ENCODE measurements at places on chromosomes 11 and 22.

DNA sequence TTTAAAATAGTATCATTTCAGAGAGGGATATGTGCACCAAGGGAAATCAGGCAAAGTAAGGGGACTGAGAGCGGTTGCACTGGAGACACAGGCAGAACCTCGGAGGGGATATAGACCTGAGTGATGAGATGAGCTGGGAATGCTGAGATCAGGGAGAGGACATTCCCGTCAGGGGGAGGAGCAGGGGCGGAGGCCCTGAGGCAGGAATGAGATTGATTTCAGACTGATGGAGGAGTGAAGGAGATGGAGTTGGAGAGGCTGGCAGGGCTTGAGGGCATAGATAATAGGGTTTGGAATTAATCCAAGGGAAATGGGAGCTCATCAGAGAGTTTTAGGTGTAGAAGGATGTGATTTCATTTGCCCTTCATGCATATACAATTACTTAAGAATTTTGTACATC lies 13.2 kb downstream of the CD6 start:
- no peak for DNase-seq

DNA sequence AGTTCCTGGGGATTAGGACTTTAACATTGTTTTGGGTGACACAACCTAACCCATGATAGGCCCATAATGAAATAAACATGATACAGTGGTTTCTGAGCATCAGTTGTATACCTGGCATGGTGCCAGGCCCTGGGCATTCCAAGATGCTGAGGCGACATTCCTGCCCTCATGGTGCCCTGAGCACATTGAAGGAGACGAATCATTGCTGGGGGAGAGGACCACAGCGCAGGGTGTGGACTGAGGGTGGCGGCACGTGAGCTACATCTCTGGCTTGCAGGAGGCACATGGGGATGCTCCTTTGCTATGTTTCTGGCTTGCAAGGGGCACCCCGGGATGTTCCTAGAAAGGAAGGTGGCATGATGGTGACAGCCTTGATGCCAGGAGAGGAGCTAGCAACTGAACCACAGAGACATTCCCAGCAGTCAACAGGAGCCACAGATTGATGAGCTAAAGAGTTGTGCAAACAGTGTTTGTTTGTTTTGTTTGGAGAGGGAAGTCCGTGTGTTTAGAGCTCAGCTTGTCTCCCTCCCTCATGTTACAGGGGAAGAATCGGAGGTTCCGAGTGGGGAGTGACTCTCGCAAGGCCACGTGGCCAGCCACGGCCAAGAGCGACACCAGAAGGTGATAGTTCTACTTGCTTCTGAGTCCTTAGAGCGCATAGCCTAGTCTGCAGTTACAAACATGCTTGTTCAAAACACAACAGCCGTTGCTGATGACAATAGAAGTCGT lies 106.4 kb downstream of the MIAT start:
- DNase-seq, result peak; percentile 79

DNA sequence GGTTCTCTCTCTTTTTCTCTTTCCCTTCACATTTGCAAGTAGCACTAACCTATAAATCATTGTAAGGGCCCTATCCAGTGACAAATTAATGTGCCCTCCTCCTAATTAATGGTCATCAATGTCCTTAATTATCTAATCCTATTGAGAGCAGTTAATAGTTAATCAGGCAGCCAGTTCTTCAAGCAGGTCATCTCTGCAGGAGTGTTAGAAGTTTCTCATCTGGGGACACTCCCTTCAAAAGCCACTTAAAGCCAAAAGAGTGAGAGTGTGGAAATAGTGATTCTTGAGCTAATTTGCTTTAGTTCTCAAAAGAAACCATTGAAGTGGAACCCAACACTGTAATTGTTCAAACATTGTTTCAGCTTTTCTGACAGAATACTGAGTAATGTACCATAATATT lies 141.6 kb downstream of the ELP4 start:
- no peak for DNase-seq

- DNase-seq, result no peak
Measured at GRCh38 chr11:46535688-46536087, 58.1 kb downstream of the AMBRA1 start.

- DNase-seq, result peak; percentile 78
Measured at GRCh38 chr22:41403532-41404318, 22.0 kb downstream of the TEF start.

- DNase-seq, result peak; percentile 89
Measured at GRCh38 chr11:58524232-58525036, 16.5 kb upstream of the OR5B21 start.

GRCh38 chr22:49838771-49839717 lies 11.4 kb upstream of the BRD1 start:
- no peak for DNase-seq

GRCh38 chr11:125286486-125286885 lies 121.9 kb downstream of the PKNOX2 start:
- no peak for DNase-seq

- DNase-seq, result no peak
Measured at GRCh38 chr11:67627441-67627811, 2.3 kb downstream of the NUDT8 start.

DNA sequence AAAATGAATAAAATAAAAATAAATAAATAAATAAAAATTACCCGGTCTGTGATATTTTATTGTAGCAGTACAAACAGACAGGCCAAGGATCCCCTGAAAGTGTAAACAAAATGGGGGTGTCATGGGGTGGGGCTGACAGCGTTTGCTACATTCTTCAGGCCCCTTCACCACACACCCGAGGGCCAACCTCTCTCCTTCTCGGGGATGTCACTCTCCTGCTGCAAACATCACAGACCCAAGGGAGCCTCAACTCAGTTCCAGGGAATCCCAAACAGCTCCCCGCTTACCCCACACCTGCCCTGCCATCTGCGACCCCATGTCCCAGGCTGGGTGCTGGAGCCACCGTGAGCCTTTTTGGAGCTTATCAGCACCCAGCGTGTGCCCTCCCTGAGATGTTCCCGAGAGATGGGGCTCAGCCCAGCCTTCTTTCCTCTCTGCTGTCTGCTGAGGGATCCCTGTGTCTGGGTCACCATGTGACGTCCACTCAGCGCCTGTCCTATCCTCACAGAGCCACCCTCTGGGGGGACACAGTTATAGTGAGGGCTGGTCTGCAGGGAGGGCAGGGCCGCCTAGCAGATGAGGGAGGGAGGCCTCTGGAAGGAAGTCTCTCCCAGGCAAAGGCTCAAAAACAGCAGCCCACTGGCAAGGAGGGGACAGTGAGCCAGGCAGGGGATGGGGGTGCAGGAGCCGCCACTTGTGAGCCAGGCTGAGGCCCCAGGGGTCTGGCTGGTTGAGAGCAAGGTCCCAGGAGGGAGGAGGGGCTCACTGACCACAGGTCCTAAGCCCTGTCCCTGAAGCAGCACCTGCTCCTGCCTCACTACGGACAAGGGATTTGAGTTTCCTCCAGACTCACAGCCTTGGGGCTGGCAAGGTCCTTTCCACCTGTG lies 1041.6 kb downstream of the BRD1 start:
- DNase-seq, result no peak

DNA sequence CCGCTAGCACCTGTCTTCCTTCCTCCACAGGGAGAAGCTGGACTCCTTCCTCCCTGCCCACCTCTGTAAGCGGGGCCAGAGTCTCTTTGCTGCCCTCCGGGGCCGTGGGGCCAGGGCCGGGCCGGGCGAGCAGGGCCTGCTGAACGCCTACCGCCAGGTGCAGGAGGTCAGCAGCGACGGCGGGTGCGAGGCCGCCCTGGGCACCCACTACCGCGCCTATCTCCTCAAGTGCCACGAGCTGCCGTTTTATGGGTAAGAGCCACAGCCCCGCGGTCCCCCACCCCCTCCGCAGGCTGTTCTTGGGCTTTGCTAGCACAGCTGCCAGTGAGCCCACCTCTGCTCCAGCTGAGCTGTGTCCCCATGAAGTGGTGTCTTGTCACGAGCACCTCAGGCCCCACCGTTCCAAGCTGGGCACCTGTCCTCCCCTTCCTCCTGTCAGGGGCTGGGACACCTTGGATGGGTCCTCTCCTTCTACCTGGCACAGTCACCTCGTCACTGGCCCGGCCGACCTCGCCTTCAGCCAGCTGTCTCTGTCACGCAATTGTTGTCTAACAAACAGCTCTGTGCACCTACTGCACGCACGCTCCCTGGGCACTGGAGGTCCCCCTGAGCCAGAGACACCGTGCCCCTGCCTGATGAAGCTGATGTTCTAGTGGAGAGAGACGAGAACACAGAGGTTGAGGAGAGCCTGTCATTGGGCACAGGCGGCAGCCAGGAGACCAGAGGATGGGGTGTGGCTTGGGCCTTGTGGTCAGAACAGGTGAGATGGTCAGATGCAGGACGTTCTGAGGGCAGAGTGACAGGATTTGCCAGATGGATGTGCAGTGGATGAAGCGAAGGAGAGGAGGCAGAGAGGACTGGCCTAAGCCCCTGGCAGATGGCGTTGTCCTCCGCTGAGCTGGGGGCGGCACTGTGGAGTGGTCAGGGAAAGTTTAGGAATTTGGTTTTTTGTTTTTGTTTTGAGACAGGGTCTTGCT lies 10.6 kb downstream of the FRMD8 start:
- no peak for DNase-seq

GRCh38 chr11:33413301-33413700 lies 156.1 kb downstream of the HIPK3 start:
- no peak for DNase-seq

DNA sequence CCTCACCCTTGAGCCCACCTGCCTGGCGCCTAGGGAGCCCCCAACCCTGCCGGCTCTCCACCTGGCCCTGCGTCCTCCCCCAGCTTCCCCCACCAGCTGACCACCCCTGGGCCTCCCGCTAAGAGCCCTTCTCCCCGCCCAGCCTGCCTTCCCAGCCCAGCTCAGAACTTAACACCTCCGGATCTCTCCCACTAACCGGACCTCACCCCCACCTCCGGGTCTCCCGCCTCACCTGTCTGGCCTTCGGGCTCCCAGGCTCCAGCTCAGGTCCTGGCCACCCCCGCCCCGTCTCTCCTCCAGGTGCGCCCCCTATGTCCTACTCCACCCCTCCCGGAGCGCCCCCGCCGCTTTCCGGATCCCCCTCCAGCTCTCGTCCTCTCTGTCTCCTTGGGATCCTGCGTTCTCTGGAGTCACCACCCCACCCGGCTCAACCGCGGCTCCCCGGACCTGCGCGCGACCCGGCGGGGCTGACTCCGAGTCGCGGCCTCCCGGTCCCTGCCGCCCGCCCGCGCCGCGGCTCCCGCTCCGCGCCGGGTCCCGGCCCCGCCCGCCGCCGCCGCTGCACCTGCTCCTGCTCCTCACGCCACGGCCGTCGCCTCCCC lies at the start of gene KCNJ11:
TSS of gene KCNJ11 (minus strand) at position 51 of the 602 bp plus-strand sequence. CDS start 568 bp downstream, outside the sequence.
- no peak for DNase-seq

GRCh38 chr11:17219016-17219415 lies 11.2 kb upstream of the PIK3C2A start:
- no peak for DNase-seq

GRCh38 chr11:66068923-66069714 lies 953 bp upstream of the PACS1 start:
- no peak for DNase-seq

- no peak for DNase-seq
Measured at GRCh38 chr11:132052904-132053303, 682.5 kb downstream of the NTM start.

GRCh38 chr11:8806974-8807373 lies 104.0 kb upstream of the AKIP1 start:
- DNase-seq, result no peak

DNA sequence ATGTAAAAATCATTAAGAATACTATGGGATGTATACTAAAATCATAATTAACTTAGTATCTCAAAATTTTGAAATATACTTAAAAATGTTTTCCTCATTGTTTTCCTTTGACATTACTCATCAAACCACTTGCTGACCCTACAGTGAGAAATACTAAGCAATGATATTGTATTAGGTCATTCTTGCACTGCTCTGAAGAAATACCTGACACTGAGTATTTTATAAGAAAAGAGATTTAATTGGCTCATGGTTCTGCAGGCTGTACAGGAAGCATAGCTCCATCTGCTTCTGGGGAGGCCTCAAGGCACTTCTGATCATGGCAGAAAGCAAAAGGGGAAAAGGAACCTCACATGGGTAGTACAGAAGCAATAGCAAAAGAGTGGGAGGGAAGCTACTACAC lies 950.9 kb upstream of the CHORDC1 start:
- no peak for DNase-seq

DNA sequence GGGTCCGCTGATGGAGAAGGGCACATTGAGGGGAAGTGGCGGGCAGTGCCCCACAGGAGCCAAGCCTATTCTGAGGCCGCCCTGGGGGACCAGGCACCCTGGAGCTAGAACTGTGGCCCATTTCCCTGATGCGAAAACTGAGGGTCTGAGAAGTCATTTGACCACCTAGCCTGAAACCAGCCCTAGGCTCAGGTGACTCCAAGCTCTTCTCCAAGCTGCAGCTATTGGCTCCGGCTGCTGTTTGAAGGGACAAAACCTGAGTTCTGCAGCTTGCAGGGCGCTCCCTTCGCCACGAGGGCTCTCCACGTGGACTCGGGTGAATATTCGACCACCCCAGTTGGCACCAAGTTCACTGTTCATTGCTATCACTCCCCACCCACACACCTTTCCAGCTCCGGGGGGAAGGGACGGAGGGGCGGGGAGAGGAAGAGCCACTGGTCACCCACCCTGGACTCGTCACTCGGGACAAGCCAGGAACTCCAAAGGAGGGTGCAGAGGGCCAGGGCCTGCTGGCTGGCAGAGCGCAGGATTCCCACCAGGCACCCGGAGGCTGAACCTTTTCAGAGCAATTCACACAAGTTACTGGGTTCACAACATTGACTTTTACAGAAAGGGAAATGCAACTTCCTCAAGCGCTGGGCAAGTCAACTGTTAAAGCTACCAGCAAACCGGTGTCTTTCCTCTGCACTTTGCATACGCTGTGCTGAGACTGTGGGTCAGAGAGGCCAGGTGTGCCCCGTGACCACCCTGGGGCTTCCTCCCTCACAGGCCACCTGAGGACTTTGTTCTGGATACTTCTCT lies 1.1 kb upstream of the RAC2 start:
- DNase-seq, result no peak
